ENCODE measurements at places on chromosomes 3 and 15.
A peak's percentile ranks its signal among the peaks of the same experiment; 100 is the strongest.

DNA sequence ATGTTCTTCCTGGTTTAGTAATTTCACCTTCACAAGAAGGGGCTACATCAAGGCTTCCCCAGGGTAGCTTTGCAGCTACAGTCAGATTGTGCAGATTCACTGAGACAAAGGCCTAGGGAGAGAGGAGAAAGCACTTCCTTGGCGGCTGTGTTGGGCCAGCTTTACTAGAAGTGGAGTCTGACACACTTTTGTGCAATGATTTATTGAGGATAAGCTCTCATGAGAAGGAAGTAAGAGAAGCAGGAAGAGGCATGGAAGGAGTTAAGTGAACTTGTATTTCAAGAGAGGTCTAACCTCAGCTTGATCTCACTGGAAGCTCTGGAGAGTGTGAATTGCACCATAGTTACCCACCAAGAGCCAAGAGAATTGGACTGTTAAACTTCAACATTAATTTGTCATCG, 78.9 kb downstream of the TGFBR2 start:
- no peak for DNase-seq

GRCh38 chr15:64740311-64741170, 34.8 kb downstream of the RBPMS2 start:
- no peak for DNase-seq

GRCh38 chr3:173988909-173989308, 591.4 kb downstream of the NLGN1 start:
- DNase-seq: no peak

- no peak for DNase-seq
Measured at GRCh38 chr15:74863239-74864056, 9.7 kb downstream of the SCAMP2 start.

GRCh38 chr3:136194409-136195257, 1.5 kb downstream of the MSL2 start:
- DNase-seq: peak; percentile 69

DNA sequence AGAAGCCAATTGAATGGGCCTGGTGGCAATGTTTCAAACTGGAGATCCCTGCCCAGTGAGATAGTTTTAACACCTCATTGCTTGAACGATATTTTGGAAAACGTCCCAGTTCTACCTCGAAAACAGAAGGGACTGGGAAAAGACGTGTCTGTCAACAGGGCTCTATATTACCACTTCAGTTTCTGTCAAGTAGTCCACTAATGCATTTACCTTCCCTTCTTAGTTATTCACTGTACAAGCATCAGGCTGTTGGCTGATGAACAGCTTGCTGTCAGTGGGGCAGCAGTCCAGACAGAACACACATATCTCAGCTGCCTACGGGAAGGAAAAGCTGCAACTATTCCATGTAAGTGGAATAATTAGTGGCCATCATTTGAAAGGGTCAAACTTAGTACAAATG, 794.7 kb upstream of the GBE1 start:
- no peak for DNase-seq

DNA sequence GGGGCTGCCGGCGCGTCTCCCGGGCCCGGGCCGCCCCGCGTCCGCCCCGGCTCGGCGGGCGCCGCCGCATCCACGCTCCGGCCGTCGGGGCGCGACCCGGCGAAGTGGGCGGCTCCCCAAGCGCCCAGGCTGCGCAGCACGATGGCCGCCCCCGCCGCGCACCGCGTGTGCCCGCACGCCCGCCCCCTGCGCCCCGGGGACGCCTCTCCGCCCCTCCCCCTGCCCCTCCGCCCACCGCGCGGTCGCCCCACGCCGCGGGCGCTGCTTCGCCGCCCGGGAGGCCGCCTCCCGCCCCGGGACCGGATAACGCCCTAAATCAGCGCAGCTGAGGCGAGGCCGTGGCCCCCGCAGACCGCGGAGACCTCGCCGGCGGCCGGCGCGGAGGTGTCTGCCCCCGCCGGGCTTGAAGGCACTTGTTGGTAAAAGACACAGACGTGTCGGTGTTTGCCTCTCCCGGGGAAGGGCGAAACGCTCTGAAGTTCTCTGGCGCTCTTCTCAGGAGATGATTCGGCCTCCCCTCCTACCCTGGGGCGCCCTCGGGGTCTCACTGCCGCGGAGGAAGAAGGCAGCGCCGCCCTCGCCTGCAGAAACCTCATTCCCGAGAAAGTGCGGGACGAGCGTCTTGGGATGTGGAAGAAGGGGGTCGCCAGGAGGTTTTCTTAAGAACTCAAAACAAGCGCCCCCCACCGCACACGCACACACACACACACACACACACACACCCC, at the start of gene BNC1:
BNC1 (minus strand) TSS at position 106 of the 725 bp plus-strand sequence; CDS start at position 70, 36 bp downstream.
- no peak for DNase-seq

DNA sequence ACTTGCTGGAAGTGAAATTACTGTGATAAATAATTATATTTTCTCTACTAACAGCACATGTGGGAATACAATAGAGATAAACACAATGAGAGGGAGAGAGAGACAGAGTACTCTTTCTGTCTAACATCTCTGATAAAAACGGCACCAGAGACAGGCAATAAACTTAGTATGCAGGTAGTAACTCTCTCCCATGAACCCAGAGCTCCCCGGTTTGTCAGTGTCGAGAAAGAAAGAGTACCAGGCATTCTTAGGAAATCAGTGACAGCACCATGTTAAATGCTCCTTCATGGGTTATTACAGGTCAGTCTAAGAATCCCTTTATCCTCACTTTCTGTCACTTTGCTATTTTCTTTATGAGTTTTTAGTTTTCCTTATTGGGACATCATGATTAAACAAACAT, 110.7 kb upstream of the EPHA3 start:
- DNase-seq: no peak

GRCh38 chr3:48535578-48535977, 21.0 kb downstream of the PFKFB4 start:
- DNase-seq: no peak

- DNase-seq: no peak
Measured at GRCh38 chr15:57537072-57537471, 54.6 kb upstream of the MYZAP start.

- no peak for DNase-seq
Measured at GRCh38 chr3:144294659-144295538, 323.3 kb downstream of the DIPK2A start.

- no peak for DNase-seq
Measured at GRCh38 chr3:17749281-17749680, 6.8 kb upstream of the TBC1D5 start.

DNA sequence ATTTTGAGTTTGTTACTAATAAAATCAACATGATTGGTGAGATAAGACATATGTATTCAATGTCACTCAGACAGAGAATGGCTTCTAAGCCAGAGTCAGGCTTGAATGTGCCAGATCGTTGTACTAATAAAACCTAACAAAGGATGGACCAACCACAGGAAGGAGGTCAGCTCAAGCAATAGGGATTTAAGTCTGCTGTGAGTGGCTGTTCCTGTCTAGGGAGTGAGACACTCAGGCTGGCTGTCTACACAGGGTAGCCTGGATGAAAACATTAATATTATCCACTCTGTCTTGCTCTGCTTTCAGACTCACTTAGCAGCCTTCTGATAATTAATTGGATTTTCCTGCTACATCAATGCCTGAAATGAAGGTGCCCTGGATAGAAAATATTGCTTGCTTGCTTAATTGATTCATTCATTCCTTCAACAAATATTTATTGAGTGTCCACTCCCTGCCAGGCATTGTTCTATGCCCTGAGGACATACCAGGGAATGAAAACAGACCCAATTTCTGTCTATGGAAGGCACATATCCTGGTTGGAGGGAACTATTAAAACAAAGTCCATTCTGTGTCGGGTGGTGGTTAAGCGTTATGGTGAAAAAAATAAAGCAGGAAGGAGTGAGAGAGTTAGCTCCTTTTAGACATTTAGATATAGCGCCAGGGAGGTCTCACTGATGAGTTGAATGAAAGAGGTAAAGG, 239.4 kb downstream of the CHST2 start:
- no peak for DNase-seq

GRCh38 chr3:129344540-129345220, 66.0 kb downstream of the HMCES start:
- DNase-seq: no peak

DNA sequence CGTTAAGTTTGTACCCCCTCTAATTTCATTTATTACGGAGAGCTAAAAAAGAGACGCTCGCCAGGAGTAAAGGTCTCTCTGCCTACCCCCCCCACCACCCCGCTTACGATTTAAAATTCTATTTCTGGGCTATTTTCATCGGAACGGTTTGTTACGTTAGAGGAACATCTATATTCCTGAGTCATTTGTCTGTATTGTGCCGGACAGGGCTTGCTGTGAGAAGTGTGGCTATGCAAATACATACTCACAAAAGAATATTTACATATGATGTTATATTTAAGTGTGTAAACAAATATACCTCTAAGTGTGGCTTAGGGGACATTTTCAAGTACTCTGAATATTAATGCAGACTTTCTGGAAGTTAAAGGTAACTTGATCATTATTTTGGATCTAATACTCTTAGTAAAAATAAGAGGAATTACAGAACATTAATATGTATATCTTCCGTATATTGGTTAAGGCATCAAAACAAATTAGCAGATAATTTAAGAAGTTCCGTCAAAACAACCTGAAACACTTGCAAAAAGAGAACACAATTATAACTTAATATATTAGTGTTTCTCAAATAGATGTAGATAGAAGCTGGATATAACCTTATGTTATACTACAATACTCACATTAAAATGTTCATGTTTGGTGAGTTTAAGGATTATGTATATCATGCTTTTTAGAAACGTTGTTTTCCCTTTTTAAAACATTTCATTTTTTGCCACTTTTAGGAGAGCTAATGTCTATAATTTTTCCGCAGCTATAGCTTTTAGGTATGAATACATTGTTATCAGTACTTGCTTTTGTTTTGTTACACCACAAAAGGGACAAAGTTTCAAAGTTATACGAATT, 1.6 kb upstream of the SHOX2 start:
- DNase-seq: no peak

DNA sequence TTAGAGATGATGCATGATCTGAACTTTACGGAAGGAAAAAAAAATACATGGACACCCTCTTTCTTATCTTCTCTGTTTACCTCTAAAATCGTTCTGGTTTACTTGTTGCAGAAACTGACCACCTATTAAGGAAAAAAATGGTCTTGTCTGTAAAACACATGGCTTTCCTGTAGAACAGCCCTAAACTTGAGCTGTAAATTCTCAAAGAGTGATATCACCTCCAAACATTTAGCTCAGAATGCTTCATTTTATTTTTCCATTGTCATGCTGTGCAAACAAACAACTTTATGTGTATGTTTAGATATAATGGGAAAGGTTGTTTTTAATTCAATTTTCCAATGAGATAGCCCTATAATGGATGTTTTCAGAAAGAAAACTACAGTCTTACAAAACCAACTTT, 237.4 kb upstream of the NR2F2 start:
- no peak for DNase-seq

- DNase-seq: no peak
Measured at GRCh38 chr3:150248888-150249681, 159.0 kb upstream of the TSC22D2 start.

- DNase-seq: no peak
Measured at GRCh38 chr3:83076041-83076440, 1314.6 kb upstream of the GBE1 start.

DNA sequence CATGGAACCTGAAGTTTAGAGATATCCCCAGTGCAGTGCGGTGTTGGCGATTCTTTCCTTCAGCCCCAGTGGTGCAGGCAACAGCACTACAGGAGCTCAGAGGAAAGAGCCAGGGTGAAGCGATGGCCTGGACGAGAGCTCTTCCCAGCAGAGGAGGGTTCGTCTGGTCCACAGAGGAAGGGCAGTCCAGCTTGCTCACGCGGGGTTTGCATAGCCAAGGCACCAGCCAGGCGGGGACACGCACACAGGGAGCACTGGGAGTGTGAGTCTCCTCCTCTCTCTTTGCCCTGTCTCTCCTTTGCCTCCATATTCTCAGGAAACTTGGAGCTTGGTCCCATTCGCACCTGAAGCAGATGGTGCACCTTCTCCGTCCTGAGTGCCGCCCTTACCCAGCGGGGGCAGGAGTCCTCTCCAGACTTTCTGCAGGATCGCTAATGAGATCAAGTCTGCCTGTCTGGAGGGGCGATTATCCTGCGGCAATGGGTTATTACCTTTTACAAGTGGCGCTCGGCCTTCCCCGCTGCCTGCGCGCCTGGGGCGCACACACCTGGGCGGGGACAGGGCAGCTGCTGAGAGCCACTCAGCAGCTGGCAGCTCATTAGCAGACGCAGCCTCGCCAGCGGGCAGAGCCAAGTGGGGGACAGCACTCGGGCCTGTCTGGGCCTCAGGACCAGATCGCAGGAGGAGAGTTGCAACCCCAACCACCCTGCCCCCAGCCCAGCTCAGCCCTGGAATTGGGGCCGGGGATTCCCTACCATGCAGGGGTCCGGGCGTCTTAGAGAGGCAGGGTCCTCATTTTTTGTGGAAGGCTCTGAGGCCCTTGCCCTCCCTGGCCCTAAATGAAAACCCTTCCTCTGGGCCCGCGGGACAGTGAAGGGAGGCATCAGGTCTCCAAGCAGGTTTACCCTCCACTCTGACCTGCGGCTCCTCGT, 119.0 kb upstream of the MEF2A start:
- DNase-seq: no peak

DNA sequence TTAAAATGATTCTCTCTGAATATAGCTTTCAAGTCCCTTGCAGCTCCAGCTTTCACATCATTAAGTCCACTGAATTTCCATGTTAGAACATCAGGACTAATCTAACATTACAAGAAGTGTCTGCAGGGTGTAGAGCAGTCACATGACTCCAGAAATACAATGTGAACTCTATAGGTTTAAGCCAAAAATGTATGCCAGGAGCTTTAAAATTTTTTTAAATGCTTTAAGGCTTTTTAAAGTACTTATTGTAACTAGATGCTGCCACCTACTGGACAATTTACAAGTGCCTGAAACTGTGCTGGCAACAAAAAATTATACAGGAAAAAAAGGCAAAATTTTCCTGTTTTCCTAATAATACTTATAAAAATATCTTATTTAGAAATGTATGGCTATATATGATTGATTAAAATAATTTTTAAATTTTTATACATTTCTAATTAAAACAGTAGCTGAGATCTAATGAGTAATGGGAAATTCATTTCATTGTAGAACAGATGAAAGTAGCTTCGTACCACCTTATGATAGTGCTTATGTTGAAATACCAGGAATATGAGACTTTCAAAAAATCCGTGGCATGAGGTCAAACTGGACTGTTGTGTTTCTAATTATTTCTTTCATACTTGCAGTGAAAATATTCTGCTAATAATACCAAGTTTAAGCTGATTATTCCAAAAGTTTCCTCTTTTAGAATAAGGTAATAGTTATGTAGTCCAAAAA, 25.7 kb downstream of the FSIP1 start:
- no peak for DNase-seq

DNA sequence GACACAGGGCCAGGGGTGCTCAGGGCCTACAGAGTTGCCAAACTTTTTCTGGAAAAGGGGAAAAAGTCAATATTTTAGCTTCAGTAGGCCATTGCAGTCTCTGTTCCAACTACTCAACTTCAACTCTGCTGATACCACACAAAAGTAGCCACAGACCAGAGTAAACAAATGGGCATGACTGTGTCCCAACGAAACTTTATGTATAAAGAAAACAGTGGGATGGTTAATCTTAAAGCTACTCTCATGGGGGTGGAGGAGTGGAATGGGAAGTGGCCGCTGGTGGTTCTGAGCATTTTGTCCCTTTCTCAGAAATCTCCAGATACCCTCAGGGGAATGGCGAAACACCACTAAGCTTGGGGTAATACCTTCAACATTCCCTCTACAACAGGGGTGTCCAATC, 69.9 kb downstream of the OSBPL10 start:
- DNase-seq: no peak

- no peak for DNase-seq
Measured at GRCh38 chr15:80308002-80308401, 56.0 kb upstream of the CTXND1 start.
